DND-41 (cell line): ENCODE measurements at places on chromosomes 5 and 9.

DNA sequence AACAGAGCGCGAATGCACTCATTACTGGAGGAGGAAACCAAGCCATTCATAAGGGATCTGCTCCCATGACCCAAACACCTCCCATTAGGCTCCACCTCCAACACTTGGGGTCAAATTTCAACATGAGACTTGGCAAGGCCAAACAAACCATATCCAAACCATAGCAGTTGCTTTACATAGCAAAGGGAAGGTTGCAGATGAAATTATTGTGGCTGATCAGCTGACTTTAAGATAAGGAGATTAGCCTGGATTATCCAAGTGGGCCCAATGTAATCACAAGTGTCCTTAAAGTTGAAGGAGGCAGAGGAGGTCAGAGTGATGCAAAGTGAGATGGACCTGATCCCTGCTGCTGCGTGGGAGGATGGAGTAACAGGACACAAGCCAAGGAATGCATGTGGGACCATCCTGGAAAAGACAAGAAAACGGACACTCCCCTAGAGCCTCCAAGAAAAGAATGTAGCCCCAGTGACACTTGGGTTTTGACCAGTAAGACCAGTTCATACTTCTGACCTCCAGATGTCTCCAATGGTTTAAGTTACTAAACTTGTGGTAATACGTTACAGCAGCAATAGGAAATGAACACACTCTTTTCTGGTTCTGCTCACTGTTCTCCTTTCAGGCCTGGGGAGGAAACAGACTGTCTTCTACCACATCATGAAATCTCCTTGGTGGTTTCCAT, 167.3 kb downstream of the GNAQ start:
- DNase-seq: no peak

DNA sequence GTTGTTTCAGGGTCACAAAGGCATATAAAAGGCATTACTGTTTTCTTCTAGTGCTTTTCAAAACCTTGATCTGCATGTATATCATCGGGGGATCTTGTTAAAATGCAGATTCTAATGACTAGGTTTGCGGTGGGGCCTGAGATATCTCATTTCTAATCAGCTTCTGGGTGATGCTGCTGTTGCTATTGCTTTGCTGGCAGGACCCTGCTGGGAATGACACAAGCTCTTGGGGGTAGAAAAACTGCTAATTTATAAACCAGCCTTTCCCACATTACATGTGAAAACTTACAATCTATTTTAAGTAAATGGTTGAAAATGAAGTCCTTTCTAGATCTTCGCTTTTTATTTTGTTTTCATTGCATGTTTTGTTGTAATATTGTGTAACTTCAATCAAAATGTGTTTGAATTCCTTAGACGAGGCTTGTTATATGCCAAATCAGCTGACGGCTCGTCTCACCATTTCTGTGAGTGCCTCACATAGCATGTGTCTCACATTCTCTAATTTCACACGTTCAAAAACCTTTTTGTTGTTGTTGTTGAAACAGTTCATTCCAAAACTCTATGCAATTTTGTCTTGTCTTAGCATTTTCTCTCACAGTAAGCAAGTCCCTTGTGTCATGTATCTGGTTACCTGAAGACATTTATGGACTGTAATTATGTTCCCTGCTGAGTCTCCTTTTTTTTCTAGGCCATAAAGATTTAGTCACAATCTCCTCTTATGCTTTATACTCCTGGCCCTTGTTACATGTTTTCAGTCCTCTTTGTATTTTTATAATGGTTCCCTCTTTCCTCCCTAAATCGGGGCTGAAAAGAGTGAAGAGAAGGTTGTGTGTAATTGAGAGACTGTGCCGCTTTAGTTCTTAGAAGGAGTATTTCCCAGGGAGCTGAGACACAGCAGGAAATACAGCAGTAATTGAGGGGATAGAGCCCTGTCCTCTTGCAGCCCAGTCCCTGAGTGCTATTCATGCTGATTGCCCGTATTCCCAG, 521.0 kb upstream of the SEMA6A start:
- DNase-seq: no peak

- no peak for DNase-seq
Observed at GRCh38 chr5:115775999-115776398, 40.5 kb downstream of the CDO1 start.

GRCh38 chr5:9374025-9374424, 171.8 kb downstream of the SEMA5A start:
- DNase-seq: no peak

GRCh38 chr5:169810524-169810923, 169.8 kb downstream of the INSYN2B start:
- no peak for DNase-seq

GRCh38 chr5:104785097-104785496, 1222.5 kb upstream of the NUDT12 start:
- no peak for DNase-seq

- no peak for DNase-seq
Observed at GRCh38 chr5:78611126-78611605, 37.4 kb downstream of the LHFPL2 start.

DNA sequence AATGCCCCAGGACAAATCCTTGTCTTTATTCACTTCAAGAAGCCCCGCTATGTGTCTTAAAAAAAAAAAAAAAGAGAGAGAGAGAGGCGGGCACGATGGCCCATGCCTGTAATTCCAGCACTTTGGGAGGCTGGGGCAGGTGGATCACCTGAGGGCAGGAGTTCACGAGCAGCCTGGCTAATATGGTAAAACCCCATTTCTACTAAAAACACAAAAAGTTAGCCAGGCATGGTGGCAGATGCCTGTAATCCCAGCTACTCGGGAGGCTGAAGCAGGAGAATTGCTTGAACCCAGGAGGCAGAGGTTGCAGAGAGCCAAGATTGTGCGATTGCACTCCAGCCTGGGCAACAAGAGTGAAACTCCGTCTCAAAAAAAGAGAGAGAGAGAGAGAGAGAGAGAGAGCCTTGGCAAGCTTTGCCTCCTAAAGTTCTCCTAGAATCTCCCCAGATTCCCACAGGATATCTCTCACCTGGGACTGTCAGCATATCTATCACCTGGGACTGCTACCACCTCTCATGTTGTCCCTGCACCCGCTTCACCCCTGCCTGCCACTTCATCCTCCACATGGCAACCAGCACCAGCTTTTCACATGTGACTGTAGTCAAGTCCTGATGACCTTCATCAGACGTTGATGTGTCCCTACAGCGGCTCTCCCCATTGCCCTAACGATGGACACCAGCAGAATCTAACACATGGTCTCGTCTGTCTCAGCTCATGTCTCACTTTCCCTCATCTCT, 5.8 kb downstream of the ITK start:
- no peak for DNase-seq

GRCh38 chr5:129041196-129041881, 53.2 kb upstream of the ISOC1 start:
- DNase-seq: no peak

- DNase-seq: no peak
Observed at GRCh38 chr9:104300124-104300523, 203.9 kb upstream of the OR13F1 start.

- no peak for DNase-seq
Observed at GRCh38 chr9:33307067-33307466, 16.8 kb downstream of the NFX1 start.

GRCh38 chr9:81461196-81461595, 228.2 kb downstream of the TLE1 start:
- DNase-seq: no peak

DNA sequence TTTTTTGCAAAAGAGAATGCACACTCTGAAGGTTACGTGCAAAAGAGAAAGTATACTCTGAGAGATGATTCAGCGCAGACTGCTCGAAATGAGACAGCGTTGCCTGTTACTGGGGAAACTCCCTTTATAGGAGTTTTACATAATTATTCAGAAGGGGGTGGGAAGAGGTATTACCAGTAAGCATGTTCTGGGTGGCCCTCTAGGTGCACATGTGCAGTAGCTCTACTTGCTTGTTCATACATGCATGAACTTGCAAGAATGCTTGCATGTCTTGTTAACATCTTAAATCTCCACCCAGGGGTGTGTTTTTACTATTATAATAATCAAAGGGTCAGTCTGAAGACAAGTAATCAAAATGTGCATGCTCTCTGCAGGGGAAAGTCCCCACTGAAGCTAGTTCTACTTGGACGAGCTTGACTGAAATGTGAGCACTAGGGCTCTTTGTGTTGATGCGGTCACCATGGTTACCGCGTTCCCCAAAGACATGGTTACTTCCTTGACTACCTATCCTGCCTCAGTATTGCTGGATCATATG, 75.5 kb downstream of the SGCD start:
- no peak for DNase-seq

DNA sequence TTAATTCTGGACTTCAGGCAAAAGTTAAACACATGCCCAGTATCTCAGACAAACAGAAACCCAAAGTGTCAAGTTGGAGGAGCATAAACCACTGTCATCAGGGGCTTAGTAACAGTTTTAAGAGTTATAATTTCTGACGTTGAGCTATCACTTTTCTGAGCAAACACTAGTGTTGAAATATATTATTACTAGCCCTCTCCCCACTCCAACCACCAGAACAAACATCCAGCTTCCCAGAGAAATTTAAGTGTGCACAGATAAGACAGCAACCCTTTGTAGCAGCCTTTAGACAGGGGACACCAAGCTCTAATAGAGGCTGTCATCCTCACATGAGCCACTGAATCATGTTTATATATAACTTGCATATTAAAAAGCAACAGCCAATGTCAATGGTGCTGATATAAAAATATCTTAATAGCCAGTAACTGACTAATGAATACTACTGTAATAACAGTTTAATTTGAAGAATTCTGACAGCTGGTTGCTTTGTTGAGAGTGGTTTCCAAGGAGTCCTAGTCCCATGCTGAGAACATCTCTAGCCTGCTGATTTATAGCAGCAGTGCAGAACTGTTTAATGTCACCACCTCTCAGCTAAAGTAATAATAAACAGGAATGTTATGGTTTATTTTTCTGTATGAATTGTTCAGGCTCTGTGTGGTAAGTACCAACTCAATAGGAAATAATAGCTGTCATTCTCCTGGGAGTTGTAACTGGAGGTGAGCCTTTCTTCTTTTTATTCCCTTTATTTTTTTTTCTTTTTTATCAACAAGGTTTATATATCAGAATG, 528.7 kb upstream of the ZNF608 start:
- no peak for DNase-seq

- no peak for DNase-seq
Observed at GRCh38 chr5:163869581-163869980, 364.2 kb downstream of the MAT2B start.

DNA sequence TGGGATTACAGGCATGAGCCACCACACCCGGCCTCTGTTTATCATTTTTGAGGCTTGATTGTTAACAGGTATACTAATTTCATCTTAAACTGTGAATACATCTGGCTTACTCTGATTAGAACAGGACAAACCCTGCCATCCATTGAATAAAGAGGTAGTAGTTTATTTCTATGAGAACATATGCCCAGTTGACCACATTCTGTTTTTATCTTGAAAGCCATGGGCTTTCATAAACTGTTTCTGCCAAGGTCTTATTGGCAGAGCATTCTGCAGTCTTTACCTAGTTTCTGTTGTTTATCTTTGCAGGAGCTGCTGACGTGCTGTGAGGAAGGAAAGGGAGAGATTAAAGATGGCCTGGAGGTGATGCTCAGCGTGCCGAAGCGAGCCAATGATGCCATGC, 184.9 kb upstream of the OTULINL start:
- DNase-seq: no peak

DNA sequence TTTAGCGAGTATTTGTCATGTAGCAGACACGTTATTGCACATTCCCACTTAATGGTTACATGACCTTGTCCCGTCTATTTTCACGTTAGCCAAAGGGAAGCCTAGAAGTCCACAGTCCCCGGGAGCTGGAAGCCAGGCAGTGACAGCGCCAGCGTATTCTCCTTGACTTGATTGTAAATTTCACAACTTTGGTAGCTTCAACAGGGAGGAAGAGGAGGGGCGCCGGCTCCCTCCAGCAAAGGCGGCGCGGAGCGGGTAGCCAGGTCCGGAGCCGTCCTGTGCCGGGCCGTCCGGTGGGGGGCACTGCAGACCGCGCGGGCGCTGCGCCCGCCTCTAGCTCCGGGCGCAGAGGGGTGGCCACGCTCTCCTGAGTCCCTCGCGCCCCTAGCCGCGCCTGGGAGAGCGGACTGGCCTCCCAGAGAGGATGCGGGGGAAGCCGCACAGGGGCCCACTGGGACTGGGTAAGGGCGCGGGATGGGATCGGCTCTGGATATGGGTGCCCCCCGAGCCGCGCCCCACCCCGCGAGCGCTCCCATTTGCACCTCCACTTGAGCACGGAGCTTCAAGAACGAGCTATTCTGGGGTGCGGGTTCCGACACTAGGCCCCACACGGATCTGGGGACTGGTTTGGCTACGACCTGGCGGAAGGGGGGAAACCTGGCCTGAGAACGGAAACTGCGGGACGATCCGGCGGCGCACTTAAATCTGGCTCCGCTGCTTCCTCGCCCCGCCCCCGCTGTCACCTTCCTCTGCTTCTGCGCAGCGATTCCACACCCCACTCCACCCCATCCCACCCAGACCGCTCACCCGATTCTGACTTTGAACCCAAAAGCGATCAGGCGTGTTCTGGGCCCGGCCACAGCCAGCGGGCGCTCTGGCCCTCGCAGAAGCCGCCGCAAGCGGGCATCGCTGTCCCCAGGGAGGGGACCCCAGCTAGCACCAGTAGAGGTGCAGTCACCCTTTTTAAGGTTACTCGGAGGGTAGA, 23.8 kb downstream of the KLF4 start:
- no peak for DNase-seq

DNA sequence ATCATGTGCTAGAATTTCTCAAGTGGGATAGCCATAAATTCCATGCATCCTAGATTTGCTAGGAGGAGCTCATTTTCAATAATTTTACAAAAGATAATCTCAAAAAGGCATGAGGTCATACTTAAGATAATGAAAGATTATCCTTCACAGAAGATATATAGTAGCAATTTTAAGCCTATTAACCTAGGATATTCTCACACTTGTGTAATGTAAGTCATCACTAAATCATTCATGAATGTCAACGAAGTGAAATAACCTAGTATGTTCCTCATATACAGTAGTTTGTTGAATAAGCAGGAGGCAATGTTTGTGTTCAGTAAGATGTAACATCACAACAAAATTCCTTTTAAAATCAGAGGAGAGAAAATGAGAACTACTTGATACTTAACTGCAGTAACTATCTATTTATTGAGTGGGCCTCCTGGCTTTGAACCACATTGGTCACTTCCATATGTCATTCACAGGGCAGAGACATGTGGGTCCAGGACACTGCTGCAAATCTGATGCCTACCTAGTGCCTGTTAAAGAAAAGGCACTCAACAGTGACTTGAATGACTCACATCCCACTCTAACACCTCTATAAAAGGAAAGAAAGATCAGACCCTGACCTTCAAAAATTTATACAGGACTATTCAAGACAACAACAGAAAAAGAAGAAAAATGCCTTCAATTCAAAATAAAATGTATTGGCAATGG, 8.2 kb downstream of the LIFR start:
- DNase-seq: no peak
